WERI-Rb-1 (cell line): ENCODE measurements at places on chromosomes 16 and 17.

DNA sequence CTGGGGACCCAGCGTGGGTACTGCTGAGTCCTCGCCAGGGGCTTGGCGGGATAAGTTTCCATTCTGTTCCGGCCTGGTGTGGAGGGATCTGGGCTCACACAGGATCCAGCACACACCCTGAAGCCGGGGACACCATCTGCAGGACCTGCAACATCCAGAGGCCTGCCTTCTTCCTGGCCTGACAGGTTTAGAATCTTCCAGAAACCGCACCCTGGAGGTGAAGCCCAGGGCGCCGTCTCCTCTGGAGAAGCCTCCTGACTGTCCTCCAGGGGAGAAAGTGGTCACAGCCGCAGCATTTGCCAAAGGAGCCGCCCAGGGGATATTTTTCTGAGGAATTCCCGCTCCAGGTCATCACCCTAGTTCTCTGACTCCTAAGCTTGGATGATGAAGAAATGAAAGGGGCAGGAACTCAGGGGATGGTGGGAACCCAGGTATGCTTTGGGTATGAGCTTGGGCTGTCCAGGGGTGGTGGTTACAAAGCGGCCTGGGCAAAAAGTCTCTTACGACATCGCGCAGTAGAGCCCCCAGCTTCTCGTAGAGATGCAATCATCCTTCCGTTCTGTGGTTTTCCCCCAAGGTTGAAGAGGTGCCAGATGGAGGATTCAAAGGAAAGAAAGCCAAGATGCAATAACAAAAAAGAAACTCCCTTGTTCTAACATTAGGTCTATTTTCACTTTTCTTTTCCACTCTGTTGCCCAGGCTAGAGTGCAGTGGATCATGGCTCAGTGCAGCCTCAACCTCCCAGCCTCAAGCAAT is 9.1 kb upstream of the CRISPLD2 start:
- DNase-seq, result no peak

- DNase-seq, result peak; percentile 90
Measured at GRCh38 chr16:67666559-67667452, at the start of the genes C16orf86 and ENKD1. Gene C16orf86, plus strand, starts transcription at chr16:67666814. Its CDS starts 157 bp downstream, at chr16:67666971. Gene ENKD1, minus strand, starts transcription at chr16:67666750. Its CDS starts 308 bp downstream, at chr16:67666442.

- no peak for DNase-seq
Measured at GRCh38 chr17:36017799-36018198, at the start of gene CCL23. Gene CCL23, minus strand, starts transcription at chr17:36017972. Its CDS starts 75 bp downstream, at chr17:36017897.

DNA sequence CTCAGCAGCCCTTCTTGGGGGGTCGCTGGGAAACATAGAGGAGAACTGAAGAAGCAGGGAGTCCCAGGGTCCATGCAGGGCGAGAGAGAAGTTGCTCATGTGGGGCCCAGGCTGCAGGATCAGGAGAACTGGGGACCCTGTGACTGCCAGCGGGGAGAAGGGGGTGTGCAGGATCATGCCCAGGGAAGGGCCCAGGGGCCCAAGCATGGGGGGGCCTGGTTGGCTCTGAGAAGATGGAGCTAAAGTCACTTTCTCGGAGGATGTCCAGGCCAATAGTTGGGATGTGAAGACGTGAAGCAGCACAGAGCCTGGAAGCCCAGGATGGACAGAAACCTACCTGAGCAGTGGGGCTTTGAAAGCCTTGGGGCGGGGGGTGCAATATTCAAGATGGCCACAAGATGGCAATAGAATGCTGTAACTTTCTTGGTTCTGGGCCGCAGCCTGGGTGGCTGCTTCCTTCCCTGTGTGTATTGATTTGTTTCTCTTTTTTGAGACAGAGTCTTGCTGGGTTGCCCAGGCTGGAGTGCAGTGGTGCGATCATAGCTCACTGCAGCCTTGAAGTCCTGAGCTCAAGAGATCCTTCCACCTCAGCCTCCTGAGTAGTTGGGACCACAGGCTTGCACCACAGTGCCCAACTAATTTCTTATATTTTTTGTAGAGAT is 3.4 kb downstream of the STH start:
- peak; percentile 72 for DNase-seq

- no peak for DNase-seq
Measured at GRCh38 chr17:76296186-76296585, 11.9 kb downstream of the QRICH2 start.

DNA sequence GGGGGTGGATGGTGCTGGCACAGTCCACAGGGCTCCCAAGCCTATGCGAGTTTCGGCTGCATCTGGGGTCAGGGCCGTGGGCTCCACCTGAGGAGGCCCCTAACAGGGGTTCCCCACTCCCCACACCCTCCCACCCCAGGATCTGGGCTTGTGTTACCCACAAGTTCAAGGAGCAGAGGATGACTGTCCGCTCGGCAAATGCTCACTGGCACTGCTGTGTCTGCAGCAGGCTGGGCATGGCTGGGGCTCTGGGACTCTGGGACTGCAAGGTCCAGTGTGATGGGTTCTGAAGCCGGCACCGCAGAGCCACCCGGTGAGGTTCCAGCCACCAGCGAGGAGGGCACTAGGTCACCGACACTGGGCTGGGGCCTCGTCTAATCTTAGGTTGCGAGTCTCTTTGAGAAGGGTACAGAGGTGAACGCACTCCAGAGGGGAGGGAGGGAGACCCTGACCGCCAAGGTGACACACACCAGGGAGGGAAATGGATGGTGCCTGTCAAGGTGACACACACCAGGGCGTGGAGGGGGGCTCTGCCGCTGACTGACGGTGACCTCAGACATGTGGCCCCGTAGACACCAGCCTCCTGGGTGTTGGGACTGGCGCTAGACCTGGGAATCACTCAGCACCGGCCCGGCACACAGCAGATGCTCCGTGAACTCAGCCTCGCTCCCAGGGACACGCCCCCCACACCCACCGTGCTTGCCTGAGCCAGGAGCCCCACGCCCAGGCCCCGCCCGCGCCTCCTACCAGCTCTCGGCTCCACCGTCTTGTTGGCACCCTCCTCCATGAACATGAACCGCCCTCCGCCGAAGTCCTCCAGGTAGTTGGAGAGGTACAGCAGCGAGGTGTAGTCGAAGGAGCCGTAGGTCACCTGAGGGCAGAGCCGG is 20.5 kb upstream of the HEXD start:
- DNase-seq, result no peak

DNA sequence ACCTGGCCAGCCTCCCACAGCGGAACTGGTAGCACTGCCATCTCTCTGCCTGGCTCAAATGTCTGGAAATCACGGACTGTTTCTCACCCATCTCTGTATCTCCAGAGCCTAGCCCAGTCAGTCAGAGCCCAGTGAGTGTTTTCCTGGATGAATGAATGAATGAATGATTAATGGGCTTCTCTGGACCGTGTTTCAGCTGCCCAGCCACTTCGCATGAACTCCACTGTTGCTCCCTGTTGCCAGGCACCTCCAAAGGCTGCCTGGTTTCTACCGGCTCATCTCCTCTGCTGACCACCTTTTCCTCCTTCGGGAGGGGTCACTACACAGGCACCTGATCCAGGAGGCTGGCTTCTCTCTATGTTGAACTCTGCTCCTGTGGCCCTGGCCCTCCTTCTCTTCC is 91.0 kb upstream of the SDK2 start:
- no peak for DNase-seq

DNA sequence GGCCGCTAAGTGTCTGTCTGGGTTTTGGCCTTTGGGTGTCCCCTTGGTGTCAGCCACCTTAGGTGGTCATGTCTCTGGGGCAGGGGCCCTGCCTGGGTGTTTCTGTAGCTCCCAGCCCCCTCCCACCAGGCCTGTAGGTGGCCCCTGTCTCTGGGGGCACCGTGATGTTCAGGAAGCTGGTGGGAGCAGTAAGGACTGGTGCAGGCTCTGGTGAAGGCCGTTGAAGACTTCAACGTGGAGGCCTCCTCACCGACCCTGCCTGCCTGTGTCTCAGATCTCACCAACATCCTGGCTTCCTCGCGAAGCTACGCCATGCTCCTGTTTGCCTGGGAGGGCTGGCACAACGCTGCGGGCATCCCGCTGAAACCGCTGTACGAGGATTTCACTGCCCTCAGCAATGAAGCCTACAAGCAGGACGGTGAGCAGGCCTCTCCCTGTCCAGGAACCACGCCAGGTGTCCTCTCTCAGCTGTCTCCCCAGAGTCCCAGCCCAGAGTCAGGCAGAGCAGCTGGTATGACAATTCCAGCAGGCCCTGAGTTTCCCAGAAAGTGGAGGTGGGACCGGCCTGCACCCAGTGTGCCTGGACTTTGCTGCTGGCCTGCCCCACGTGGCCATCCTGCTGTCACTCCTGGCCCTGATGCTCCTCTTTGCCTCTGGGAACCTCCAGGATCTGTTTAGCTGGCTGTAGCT is 2.8 kb downstream of the ACE start:
- no peak for DNase-seq

GRCh38 chr16:70598937-70599503 is 47.3 kb upstream of the IL34 start:
- DNase-seq, result no peak

DNA sequence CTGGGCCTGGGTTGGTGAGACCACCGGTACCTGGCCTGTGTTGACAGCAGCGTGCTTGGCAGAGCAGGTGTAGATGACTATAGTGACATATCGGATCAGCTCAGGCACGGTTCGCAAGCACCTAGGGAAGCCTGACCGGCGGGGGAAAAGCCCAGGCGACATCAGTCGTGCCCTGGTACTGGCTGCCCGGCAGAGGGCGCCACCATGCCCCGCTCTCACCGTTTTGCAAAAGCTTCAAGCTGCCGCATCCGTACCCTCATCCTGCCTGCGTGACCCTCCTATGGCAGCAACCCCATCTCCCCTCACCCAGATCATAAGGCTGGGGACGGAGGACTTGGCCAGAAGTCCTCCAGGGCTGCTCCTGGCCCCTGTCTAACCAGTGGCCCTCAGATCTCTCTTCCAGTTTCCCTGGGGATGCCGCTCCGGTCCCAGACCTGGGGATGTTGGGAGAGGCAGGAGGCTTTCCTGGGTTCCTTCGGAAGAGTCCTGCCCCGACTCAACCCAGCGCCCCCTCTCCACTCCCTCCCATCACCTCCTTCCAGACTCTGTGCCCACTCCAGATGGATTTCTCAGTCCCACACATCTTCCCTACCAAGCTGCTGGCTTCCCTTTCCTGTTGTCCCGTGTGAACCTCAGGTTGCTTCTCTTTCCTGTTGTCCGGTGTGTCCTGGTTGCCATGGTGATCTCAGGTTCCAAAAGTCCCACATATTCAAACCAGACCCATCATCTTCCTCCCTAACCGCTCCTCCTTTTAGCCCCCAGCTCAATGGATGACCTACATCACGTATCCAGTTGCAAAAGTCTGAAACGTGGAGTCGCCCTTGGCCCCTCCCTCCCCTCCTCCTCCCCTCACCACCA is 13.7 kb downstream of the ALOX12B start:
- DNase-seq, result peak; percentile 83

DNA sequence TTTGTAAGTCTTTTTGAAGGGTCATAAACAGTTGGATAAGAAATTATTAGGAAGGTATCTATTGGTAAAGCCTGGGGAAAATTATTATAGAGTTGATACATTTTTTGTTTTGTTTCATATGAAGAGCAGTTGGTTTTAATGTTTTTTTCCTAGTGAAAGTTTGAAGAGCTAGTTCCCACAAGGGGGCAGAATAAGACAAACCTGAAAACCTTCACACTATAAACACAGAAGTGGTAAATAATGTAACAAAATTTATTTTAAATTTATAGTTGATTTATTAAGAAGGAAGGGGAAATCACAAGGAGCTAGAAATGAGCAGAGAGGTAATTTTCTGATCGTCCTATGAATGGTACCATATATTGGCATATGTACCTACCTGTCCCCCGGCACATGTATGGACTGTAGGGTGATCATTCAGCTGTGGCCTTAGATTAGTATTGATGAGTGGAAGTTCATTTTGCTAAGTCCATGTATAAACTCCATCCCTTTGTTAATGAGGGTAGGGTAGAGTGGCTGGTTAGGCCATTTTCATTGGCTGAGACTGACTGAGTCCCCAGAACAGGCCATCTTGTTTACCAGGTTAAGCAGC is 116.3 kb downstream of the TANC2 start:
- DNase-seq, result no peak

DNA sequence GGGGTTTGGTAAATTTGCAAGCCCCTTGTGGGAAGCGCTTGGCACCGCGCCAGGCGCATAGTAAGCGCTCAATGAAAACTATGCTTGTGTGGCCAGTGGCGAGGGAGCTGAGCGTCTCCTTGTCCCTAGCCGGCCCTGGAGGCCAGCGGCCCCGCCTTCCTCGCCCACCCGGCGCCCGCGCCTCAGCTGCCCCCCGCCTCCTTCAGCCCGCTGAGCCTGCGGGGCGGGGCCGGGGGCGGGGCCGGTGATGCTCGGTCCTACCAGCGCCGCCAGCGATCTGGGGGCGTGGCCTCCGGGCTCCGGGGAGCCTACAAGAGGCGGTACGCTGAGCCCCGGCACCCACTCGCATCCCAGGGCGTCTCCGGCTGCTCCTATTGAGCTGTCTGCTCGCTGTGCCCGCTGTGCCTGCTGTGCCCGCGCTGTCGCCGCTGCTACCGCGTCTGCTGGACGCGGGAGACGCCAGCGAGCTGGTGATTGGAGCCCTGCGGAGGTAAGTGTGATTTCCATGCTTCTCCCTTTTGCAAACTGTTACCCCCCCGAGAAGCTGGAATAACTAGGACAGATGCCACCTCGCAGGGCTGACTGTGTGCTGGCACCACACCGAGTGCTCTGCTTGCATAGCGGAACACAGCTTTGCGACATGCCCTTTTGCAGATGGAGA is at the start of gene CRISPLD2:
Gene CRISPLD2, plus strand, starts transcription at position 342 of the 661 bp plus-strand sequence. CDS start 18,511 bp downstream, outside the sequence.
- peak; percentile 89 for DNase-seq

- DNase-seq, result no peak
Measured at GRCh38 chr16:54289945-54290832, 3.6 kb upstream of the IRX3 start.

- DNase-seq, result no peak
Measured at GRCh38 chr17:38702916-38703741, 1.9 kb upstream of the MLLT6 start.

DNA sequence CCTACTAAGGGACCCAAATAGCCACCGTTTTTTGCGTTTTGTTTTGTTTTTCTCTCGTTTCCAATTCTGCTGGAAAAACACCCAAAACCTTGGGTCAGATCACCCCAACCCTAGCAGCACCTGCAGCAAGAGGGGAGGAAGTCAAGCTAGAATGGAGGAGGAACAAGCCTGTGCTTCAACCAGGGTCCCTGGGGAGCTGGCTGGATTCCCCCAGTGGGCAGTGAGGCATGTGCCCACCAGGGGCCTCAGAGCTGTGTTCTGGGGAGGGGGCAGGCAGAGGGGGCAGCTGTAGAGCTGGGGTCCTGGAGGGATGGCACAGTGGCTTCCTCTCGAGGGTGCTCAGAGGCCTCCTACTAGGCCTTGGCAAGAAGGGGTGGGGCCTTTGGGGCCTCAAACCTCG is 6.5 kb downstream of the CD79B start:
- no peak for DNase-seq

DNA sequence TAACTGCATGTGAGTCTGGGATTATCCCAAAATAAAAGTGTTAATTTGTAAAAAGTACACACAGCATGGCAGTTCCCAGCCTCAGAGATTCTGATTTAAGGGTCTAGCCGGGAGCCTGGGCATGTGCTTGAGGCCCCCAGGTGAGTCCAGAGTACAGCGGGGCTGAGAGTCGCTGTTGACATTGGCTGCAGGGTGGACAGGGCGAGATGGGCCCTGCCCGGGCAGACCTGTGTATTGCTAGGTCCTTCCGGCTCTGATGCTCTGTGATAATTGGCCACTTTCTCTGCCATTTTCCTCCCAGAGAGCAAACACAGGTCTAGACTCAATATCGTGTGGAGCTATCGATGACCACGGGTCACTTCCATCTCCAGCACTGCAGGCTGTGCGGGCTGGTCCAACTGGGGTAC is 73.6 kb downstream of the ABCC6 start:
- DNase-seq, result no peak
